Kidney epithelial cell (primary cell): ENCODE measurements at places on chromosomes 1 and 21. TPM values are rescaled to one million over a fixed set of nuclear protein-coding genes. Genes with fewer than 3 reads are reported as not detected.

DNA sequence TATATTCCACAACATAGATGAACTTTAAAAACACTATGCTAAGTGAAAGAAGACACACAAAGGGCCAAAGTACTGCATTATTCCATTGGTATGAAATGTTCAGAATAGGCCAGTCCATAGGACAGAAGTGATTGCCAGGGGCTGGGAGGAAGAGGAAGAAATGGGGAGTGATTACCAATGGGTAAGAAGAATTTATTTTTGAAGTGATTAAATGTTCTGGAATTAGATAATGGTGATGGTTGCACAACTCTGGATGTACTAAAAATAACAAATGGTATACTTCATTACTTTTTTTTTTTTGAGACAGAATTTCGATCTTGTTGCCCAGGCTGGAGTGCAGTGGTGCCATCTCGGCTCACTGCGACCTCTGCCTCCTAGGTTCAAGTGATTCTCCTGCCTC, 61.7 kb downstream of the CHD5 start:
- no peak for DNase-seq

Gene C1orf167
- total RNA-seq = not detected in 2 replicates

GRCh38 chr1:172497230-172497629, 35.7 kb upstream of the SUCO start:
- DNase-seq = peak; percentile 31

- no peak for DNase-seq
Measured at GRCh38 chr21:27817902-27818623, 851.2 kb upstream of the ADAMTS5 start.

- no peak for DNase-seq
Measured at GRCh38 chr1:234550341-234551031, 59.5 kb downstream of the IRF2BP2 start.

GRCh38 chr21:41979751-41980369, 26.0 kb upstream of the C2CD2 start:
- no peak for DNase-seq

GRCh38 chr1:68811806-68812205, 314.9 kb upstream of the DEPDC1 start:
- DNase-seq = no peak

Gene RSPH1
- 0.29 and 1.6 TPM in 2 replicates for total RNA-seq

DNA sequence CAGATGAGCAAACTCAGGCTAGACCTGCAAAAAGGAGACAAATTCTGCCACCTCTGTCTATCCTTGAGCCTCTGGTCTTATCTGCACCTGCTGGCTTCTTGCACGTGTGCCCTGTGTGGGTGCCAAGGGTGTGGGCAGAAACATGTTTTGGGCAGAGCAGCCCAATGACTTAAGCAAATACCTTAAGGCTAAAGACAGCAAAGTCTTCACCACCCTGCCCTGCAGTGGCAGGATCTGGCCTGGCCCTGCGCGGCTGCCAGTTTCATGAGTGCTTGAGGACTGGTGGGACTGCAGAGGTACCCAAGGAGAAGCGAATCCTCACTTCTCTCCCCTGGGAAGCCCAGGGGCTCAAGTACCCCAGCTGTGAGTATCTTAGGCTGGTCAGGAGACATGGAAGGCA, 3.8 kb upstream of the SLC26A9 start:
- DNase-seq = no peak

DNA sequence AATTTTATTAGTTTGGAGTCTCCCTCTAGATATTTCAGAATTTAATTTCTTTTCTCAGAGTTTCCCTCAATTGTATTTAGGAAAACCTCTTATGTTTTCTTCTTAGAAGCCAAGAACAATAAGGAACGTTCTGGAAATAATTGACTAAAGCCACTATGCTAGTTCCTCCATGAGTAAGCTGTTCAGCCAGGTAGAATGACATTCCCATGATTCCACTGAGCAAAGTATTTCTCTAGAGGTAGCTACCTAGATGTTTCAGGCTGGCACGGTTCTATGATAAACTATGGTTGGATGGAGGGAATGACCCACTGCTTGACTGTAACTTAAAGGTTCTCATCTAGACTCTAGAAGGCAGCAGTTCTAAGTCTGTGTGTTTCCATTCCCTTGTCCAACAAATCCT, 62.4 kb downstream of the CLDN17 start:
- peak; percentile 42 for DNase-seq
